ENCODE measurements at places on chromosomes 6 and 20.

- no peak for DNase-seq
Measured at GRCh38 chr6:45518013-45518720, 140.4 kb upstream of the SUPT3H start.

DNA sequence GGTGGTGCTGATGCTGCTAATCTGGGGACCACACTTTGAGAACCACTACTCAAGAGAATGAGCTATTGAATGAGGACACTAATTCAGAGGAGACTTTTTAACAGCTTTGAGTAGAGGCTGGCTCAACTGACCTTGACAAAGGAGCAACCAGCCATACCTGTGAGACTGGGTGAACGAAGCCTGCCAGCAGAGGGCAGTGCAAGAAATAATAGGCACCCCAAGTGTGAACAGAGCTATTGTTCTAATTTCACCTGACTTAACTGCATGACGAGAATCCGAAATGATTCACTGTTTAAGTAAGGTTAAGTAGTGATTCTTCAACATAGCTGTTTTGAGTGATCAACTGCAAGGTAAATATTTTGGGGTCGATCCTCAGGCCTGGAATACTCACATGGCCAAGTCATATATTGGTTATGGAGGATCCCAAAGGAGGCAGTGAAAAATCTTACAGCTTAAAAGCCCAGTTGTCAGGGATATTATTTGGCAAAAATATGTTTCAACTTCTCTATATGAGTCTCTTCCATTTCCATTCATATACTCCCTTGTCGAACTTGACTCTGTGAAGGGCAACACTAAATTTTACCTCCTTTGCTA is 550.5 kb upstream of the MARCKS start:
- peak; percentile 53 for DNase-seq

DNA sequence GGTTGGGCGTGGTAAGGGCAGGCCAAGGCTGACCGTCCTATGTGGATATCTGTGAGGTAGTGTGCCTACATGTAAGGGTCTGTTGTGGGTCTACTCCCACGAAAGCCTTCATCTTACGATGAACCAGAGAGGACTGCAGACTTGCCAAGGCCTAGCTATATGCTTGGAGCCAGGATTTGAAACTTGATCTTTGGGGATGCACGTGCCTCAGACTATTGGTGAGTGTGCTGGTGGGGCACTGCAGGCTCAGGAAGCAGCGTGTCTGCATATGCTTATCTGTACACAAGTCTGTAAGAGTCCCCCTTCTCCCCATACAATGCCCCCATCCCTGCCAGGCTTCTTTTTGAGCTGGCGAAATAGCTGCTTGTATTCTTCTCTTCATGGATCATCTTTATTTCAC is 17.9 kb downstream of the PLCG1 start:
- DNase-seq, result no peak

DNA sequence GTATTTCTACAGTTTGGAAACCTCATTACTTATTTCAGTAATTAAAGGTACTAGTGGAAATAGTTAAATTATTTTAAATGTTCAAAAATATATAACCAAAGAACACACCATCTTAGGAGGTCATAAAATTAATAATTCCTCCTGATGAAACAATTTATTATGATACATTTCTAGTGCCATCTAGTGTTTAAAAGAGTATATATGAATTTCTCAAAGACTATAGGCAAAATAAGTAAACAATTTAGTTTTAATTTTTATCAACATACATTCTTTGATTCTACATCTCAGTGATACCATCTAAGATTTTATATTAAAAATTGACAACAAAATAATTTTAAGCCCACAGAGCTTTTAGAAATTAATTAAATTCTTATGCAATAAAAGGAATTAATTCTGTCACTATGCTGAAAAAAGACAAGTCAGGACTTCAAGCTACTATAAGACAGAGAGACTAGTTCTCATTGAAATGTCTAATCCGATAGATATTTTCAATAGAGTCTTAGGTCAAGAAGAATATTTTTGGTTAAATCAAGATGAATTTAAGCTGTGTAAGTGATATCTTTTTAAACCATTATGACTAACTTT is 107.8 kb upstream of the RNF217 start:
- DNase-seq, result peak; percentile 28

DNA sequence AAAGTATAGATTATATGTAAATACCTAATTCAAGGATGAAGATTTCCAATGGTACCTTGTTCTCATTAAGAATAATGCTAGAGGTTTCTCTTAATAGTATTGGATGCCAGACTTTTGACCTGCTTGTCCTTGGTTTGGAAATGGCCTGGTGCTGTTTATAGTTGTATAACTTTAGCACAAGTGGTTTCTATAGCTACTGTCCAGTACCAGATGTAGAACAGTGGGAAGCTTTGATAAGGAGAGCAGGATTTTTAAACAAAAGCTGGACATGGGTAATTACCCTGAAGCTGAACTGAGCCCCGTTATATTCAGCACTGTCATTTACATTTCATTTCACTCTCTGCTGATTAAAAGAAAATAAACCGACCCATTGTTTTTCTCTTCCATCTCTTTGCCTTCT is 43.7 kb downstream of the TRMT11 start:
- DNase-seq, result no peak
